ENCODE measurements at places on chromosomes 12 and 14. TPM values are rescaled to one million over a fixed set of nuclear protein-coding genes. Genes with fewer than 3 reads are reported as not detected.

Gene HOXC9
- total RNA-seq, result 6.5 TPM

Gene DIO2
- total RNA-seq, result 28.7 TPM

Gene SELPLG
- total RNA-seq, result 2.7 TPM

Gene ADCY4
- total RNA-seq, result 33.2 TPM

Gene MAP4K5
- 111 TPM for total RNA-seq

Gene LYZ
- total RNA-seq, result 3.9 TPM

Gene SLC38A4
- total RNA-seq, result 2.3 TPM

Gene EFCAB11
- total RNA-seq, result 4.2 TPM

Gene PRIMA1
- total RNA-seq, result 3.2 TPM

Gene B4GALNT3
- 30.7 TPM for total RNA-seq

Gene TMEM117
- 24.2 TPM for total RNA-seq

Gene TMPRSS12
- total RNA-seq, result not detected

Data from suprapubic skin (tissue), 4 donors.